ENCODE measurements at places on chromosomes 3 and 15.

DNA sequence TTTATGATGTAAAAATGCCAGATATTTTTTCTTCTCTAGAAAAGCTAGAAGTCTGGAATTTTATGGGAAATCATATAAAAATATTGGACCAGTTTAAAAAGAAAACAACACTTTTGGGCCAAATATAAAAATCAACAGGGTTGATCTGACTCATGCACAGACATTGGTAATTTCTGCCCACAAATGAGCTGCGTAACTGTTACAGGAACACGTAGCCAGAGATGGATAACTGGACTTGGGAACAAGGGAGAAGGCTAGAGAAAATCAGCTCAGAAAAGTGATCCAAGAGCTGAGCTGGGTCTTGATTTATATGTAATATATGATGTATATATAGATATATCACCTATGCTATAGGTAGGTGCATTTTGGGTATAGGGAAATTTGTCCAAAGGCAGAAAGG is 36.8 kb upstream of the NAALADL2 start:
- H3K36me3 ChIP-seq, result no peaks in the 10 kb centered on the region
- peaks cover 5% of the 10 kb centered on the region for H3K4me1 ChIP-seq
- no peak overlapping the region for H3K27ac ChIP-seq

DNA sequence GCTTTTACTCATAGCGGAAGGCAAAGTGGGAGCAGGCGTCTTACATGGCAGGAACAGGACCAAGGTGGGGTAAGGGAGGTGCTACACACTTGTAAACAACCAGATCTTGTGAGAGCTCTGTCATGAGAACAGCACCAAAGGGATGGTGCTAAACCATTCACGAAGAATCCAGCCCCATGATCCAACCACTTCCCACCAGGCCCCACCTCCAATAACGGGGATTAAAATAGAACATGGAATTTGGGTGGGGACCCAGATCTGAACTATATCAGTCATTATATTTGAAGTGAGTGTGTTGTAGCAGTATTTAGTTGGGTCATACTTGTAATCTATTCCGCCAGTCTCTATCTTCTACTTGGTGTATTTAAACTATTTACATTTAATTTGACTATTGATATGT is 190.9 kb downstream of the RPLP1 start:
- no peak overlapping the region for H3K27ac ChIP-seq
- no peak for DNase-seq
- H3K4me1 ChIP-seq, result peaks cover 3% of the 10 kb centered on the region
- H3K4me3 ChIP-seq, result no peak overlapping the region
- peaks cover 67% of the 10 kb centered on the region for H3K27me3 ChIP-seq

GRCh38 chr3:13106308-13107001 is 33.2 kb upstream of the IQSEC1 start:
- no peaks in the 10 kb centered on the region for H3K36me3 ChIP-seq
- peaks cover 8% of the 10 kb centered on the region for H3K27me3 ChIP-seq
- no peak for DNase-seq

- H3K4me3 ChIP-seq, result no peak overlapping the region
- no peak for DNase-seq
- no peaks in the 10 kb centered on the region for H3K36me3 ChIP-seq
These were observed 881.7 kb downstream of the MCTP2 start for GRCh38 chr15:95113041-95113440.

GRCh38 chr15:68969298-68969697 is 39.0 kb downstream of the SPESP1 start:
- H3K27me3 ChIP-seq, result peaks cover 70% of the 10 kb centered on the region
- H3K4me3 ChIP-seq, result no peak overlapping the region
- peaks cover 5% of the 10 kb centered on the region for H3K36me3 ChIP-seq

DNA sequence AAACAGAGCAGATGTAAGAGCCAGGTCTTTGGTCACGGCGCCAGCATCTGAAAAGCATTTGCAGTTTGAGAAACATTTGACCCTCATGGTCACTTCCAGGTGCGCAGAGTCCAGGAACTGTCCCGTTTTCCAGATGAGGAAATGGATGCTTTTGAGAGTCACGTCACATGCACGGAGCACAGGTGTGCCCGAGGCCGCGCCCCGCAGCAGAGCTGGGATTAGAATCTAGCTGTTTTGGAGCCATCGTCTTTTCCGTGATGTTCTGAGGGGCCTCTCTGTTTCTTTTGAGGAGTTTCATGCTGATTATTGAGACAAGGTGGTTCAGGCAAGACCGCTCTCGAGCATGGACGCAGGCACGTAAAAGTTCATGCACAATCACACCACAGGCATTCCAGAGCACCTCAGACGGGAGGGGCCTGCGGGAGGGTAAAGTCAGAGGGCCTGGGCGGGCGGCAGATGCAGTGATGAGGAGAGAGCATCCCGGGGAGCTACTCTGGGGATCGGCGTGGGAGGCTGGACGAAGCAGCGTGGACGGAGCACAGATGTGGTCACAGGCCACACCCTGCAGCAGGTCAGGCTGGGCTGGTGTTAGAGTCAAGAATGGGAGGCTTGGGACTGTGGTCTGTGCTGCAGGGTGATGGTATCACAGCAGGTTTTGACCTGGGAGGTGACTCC is 139.2 kb upstream of the MEF2A start:
- DNase-seq, result no peak
- no peak overlapping the region for H3K4me3 ChIP-seq
- H3K27ac ChIP-seq, result peak overlapping the region; percentile 74
- H3K36me3 ChIP-seq, result no peaks in the 10 kb centered on the region
- H3K4me1 ChIP-seq, result peaks cover 34% of the 10 kb centered on the region

GRCh38 chr3:48034000-48034516 is 17.8 kb upstream of the MAP4 start:
- peaks cover 4% of the 10 kb centered on the region for H3K36me3 ChIP-seq
- H3K27ac ChIP-seq, result peak overlapping the region; percentile 73
- H3K4me1 ChIP-seq, result peaks cover 29% of the 10 kb centered on the region
- H3K27me3 ChIP-seq, result no peaks in the 10 kb centered on the region

DNA sequence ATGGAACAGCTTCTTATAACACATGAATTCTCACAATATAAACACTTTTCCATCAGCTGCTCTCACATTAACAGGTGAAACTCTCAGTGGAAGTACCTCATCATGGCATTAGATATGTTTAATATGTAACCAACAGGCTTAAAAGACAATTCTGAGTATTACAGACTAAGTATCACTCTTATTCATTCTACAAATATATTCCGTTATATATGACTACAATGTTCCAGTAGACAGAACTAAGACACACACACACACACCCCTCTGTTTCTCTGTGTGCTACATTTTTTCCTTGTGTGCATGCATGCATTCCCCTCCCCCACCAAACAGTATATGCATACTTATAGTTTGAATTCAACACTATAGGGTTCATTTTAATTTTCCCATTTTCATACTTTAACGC is 32.4 kb downstream of the MRPL3 start:
- no peaks in the 10 kb centered on the region for H3K27me3 ChIP-seq
- H3K4me3 ChIP-seq, result no peak overlapping the region
- no peaks in the 10 kb centered on the region for H3K4me1 ChIP-seq
- DNase-seq, result no peak

GRCh38 chr3:185399737-185400667 is 37.1 kb downstream of the MAP3K13 start:
- DNase-seq, result no peak
- no peaks in the 10 kb centered on the region for H3K36me3 ChIP-seq
- no peak overlapping the region for H3K4me3 ChIP-seq
- H3K27me3 ChIP-seq, result no peaks in the 10 kb centered on the region
- H3K4me1 ChIP-seq, result no peaks in the 10 kb centered on the region

GRCh38 chr15:77646104-77646694 is 13.5 kb upstream of the LINGO1 start:
- no peaks in the 10 kb centered on the region for H3K4me1 ChIP-seq
- H3K27me3 ChIP-seq, result peaks cover 21% of the 10 kb centered on the region
- H3K36me3 ChIP-seq, result no peaks in the 10 kb centered on the region
- no peak for DNase-seq
- H3K27ac ChIP-seq, result no peak overlapping the region

- DNase-seq, result no peak
- H3K27ac ChIP-seq, result no peak overlapping the region
- no peak overlapping the region for H3K4me3 ChIP-seq
These were observed 13.3 kb downstream of the ARMC8 start for GRCh38 chr3:138200424-138200823.

- DNase-seq, result no peak
- H3K27ac ChIP-seq, result peak overlapping the region; percentile 77
- no peaks in the 10 kb centered on the region for H3K27me3 ChIP-seq
- H3K36me3 ChIP-seq, result peaks cover 19% of the 10 kb centered on the region
- no peak overlapping the region for H3K4me3 ChIP-seq
These were observed 32.4 kb downstream of the SEC61A1 start for GRCh38 chr3:128084675-128085021.

- H3K4me1 ChIP-seq, result peaks cover 24% of the 10 kb centered on the region
- H3K36me3 ChIP-seq, result peaks cover 30% of the 10 kb centered on the region
- DNase-seq, result no peak
- no peak overlapping the region for H3K4me3 ChIP-seq
These were observed 30.2 kb upstream of the OCA2 start for GRCh38 chr15:28129231-28129848.

DNA sequence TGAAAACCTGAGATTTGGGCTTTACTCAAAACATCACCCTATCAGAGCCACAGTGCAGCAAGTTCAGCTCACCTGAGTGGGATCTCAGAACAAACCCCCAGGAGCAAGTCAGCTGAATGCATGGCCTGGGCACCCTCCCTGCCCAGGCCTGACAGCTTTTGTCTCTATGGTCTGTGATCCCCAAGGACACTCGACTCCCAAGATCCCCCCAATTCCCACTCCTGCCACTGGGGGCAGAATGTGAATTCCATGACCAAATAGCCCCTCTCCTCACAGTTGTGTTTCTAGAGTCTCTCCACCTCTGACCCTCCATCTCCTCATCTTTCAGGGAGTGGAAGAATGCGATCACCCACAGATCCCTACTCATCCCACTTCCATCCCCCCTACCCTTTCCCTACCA is 58.9 kb downstream of the ZNF445 start:
- no peak overlapping the region for H3K4me3 ChIP-seq
- H3K36me3 ChIP-seq, result no peaks in the 10 kb centered on the region
- DNase-seq, result peak; percentile 60
- H3K27ac ChIP-seq, result no peak overlapping the region
- no peaks in the 10 kb centered on the region for H3K27me3 ChIP-seq
- no peaks in the 10 kb centered on the region for H3K4me1 ChIP-seq

- no peaks in the 10 kb centered on the region for H3K36me3 ChIP-seq
- no peak overlapping the region for H3K4me3 ChIP-seq
- DNase-seq, result no peak
- H3K27ac ChIP-seq, result no peak overlapping the region
- no peaks in the 10 kb centered on the region for H3K4me1 ChIP-seq
These were observed 295.0 kb downstream of the LRTM1 start for GRCh38 chr3:54632834-54633233.

- H3K4me1 ChIP-seq, result peaks cover 75% of the 10 kb centered on the region
- H3K27me3 ChIP-seq, result no peaks in the 10 kb centered on the region
- H3K36me3 ChIP-seq, result peaks cover 16% of the 10 kb centered on the region
- peak overlapping the region; percentile 99 for H3K27ac ChIP-seq
These were observed 115.6 kb downstream of the FNDC3B start for GRCh38 chr3:172154768-172155664.

DNA sequence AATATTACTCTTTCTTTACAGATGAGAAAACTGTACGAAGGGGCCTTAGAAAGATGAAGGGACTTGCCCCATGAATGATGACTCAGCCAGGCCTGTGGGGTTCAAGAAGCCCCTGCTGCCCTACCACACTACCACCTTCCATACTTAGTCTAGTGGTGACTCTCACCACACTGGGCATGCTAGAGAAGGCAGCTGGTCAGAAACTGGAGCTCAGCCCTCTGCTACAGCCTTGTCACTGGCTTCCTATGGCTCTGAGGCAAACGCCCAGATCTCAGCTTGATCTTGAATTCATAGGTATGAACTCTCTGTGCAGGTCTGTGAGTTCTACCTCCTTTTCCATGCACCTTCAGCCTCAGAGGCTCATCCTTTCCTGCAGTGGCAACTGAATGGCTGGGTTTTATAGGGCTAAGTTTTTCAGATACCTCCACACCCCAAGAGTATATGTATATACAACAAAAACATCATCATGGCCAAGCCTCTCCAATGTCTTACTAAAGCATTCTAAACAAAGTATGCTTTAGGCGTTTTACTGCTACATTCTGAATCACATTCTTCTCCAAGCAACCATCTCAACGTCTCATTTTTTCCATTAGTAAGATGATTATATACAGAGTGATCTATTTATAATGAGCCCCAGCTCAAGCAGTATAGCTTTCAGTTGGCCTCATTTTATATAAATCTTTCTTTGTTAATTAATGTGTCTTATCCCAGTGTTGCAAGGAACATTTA is 234.1 kb downstream of the GREM1 start:
- H3K36me3 ChIP-seq, result peaks cover 2% of the 10 kb centered on the region
- H3K4me3 ChIP-seq, result no peak overlapping the region
- H3K27ac ChIP-seq, result peak overlapping the region; percentile 81
- H3K4me1 ChIP-seq, result peaks cover 59% of the 10 kb centered on the region
- DNase-seq, result no peak
- no peaks in the 10 kb centered on the region for H3K27me3 ChIP-seq

- no peak for DNase-seq
- peaks cover 41% of the 10 kb centered on the region for H3K36me3 ChIP-seq
- H3K4me1 ChIP-seq, result no peaks in the 10 kb centered on the region
- no peaks in the 10 kb centered on the region for H3K27me3 ChIP-seq
- no peak overlapping the region for H3K4me3 ChIP-seq
These were observed 64.1 kb downstream of the NIPA2 start for GRCh38 chr15:22902578-22902977.

- H3K27me3 ChIP-seq, result no peaks in the 10 kb centered on the region
- H3K36me3 ChIP-seq, result no peaks in the 10 kb centered on the region
- H3K27ac ChIP-seq, result peak overlapping the region; percentile 92
- H3K4me3 ChIP-seq, result peak overlapping the region; percentile 85
- DNase-seq, result no peak
These were observed 13.1 kb downstream of the TNK2 start for GRCh38 chr3:195895078-195895860.

- no peaks in the 10 kb centered on the region for H3K27me3 ChIP-seq
- H3K4me3 ChIP-seq, result no peak overlapping the region
- H3K4me1 ChIP-seq, result peaks cover 17% of the 10 kb centered on the region
- no peaks in the 10 kb centered on the region for H3K36me3 ChIP-seq
These were observed 466.4 kb upstream of the SGO1 start for GRCh38 chr3:20652231-20652986.

GRCh38 chr3:168047190-168047795 is 48.4 kb downstream of the GOLIM4 start:
- H3K4me3 ChIP-seq, result no peak overlapping the region
- no peak for DNase-seq
- no peak overlapping the region for H3K27ac ChIP-seq
- H3K27me3 ChIP-seq, result no peaks in the 10 kb centered on the region
- H3K4me1 ChIP-seq, result peaks cover 6% of the 10 kb centered on the region

- H3K27me3 ChIP-seq, result peaks cover 9% of the 10 kb centered on the region
- H3K27ac ChIP-seq, result no peak overlapping the region
- H3K36me3 ChIP-seq, result no peaks in the 10 kb centered on the region
- no peak overlapping the region for H3K4me3 ChIP-seq
- H3K4me1 ChIP-seq, result no peaks in the 10 kb centered on the region
These were observed 63.6 kb downstream of the MOBP start for GRCh38 chr3:39531066-39531465.

Measured in osteocyte (in vitro differentiated cells).